ENCODE measurements at places on chromosomes 1 and 21.

- no peak for DNase-seq
These were observed 151.9 kb downstream of the DMRTA2 start for GRCh38 chr1:50271337-50271736.

- no peak for DNase-seq
These were observed 21.6 kb upstream of the TRAF5 start for GRCh38 chr1:211305044-211305443.

GRCh38 chr1:67190942-67191341 lies 24.7 kb downstream of the IL23R start:
- no peak for DNase-seq

DNA sequence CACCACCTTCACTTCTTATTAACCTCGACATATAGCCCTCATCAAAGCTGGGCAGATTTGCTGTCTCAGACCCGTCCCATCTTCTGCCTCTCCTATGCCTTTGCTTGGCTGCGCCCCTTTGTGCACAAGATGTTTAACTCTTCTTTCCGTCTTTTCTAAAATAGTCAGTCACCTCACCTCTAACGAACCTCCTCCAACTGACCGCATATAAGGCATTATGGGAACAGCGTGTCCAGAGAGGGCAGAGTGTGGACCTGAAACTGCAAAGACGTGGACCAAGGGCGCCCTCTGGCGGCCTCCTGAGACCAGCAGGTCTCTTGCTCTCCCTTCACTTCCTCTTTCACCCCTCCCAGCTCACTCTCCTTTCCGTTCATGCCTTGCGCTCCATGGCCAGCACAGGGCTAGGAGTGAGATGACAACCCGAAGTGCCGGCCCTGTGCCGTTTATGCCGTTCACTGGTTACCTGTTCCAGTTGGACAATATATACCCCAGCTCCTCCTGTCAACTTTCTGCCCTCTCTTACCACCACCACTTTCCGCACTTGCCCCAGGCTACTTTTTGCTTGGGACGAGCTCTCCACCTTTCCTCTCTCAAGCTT lies 2.5 kb upstream of the METTL25B start:
- DNase-seq: peak; percentile 88

GRCh38 chr1:78255383-78255782 lies 209.6 kb downstream of the GIPC2 start:
- DNase-seq: no peak

GRCh38 chr1:47983691-47984090 lies 13.5 kb downstream of the TRABD2B start:
- DNase-seq: no peak

- no peak for DNase-seq
These were observed 14.0 kb downstream of the OSBPL9 start for GRCh38 chr1:51630922-51631321.
